Stimulated activated CD4-positive, alpha-beta T cell treated with anti-CD3 and anti-CD28 coated beads, Interleukin-1b, Interleukin-23, amount 100 ng/mL, for 24 hours (primary cell): ENCODE measurements at places on chromosomes 16 and 17.

GRCh38 chr16:67525176-67525860 is 3.3 kb upstream of the RIPOR1 start:
- no peak for DNase-seq

DNA sequence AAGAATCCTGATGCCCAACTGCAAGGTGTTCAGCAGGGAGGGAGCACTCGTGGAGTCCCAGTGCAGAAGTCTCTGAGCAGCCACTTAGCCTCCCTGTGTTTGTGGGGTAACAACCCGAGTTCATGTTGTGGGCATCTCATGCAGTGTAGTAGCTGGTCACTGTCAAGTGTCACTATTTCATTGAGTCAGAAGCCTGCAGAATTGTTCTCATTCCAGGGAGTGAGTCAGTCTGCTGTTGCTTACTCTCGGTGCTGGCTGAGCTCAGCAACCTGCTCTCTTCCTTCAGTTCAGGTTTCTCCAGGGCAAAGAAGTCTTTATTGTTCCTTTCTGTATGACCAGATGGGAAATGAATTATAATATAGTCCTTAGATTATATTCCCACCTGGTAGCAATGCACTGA is 24.1 kb downstream of the HMOX2 start:
- DNase-seq, result no peak

GRCh38 chr17:3980381-3981014 is 16.3 kb upstream of the ATP2A3 start:
- no peak for DNase-seq

DNA sequence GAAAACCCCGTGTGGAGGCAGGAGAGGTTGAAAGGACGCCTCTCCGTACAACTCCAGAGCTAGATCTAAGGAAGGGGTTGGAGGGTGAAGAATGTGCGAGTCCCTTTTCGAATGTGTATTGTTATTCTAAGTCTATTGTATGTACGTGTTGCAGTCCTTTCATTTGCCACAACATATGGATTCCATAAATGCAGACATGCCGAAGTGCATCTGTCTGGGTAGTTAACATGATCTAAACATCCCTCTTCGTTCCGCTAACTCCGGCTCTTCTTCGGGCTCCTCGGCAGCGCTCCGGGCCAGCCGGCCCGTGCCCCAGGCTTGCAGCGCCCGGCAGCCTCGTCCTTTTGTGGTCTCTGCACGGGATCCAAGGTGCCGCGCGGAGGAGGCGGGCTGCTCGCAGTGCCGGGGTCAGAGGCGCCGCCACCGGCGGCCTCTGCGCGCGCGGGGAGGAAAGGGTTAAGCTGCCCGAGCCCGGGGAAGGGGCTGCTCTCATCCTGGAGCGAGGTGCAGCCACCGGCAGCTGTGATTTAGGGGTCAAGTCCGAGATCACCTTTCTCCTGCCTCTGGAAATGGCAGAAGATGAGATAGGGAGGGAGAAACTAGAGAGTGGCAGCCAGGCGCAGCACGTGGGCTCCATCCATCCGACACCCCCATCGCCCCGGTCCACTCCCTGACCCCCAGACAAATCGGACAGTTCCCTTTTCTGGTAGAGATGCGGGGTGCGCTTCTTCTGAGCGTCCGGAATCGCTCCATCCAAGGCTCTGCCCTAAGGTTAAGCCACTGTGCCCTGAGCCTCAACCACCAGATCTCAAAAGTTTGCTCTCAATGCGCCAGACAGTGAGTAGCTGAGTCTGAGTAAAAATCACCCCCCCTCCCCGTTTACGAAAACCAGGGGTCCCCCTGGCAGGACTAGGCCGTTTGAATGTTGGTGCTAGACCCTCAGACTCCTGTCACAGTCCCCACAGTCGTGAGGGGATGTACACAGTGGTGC is 15.1 kb upstream of the ZFHX3 start:
- no peak for DNase-seq

- no peak for DNase-seq
Observed at GRCh38 chr16:8849411-8850011, 19.3 kb downstream of the CARHSP1 start.

DNA sequence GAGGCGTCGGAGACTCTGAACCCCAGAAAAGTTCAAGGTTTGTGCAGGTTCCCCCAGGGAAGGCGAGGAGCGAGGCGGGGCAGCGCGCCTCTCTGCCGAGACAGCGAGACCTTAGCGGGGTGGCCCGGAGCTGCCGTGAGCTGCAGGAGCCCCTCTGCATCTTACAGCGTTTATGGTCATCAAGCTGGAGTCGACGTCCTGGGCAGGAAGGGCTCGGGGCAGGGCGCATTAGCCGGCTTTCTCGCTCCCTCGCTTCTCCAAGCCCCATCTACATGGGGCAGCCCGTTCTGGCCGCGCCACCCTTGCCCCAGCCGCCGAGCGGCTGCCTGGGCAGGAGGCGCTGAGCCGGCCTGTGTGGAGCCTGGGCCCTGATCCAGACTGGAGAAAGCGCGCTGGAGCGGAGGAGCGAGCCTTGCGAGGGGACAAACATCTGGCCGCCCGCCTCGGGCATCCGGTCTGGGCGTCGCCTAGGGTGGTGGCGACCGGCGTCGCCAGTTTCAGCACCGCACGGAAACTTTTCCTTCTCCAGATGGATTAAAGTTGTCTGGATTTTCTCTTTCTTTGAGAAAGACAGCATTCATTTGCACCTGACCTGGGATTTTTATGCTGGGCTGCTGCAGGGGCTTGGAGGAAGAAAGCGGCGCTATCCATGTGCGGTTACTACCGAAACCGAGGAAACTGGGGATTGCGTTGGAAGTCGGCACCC is 750 bp downstream of the TMEM132E start:
- no peak for DNase-seq

- DNase-seq, result no peak
Observed at GRCh38 chr17:40090237-40091119, 9.9 kb downstream of the NR1D1 start.

- DNase-seq, result no peak
Observed at GRCh38 chr16:83954577-83955016, 1.6 kb downstream of the OSGIN1 start.

GRCh38 chr17:28343491-28343932 is 8.0 kb downstream of the TNFAIP1 start:
- DNase-seq, result no peak

GRCh38 chr16:25875956-25876598 is 184.3 kb downstream of the HS3ST4 start:
- DNase-seq, result no peak

DNA sequence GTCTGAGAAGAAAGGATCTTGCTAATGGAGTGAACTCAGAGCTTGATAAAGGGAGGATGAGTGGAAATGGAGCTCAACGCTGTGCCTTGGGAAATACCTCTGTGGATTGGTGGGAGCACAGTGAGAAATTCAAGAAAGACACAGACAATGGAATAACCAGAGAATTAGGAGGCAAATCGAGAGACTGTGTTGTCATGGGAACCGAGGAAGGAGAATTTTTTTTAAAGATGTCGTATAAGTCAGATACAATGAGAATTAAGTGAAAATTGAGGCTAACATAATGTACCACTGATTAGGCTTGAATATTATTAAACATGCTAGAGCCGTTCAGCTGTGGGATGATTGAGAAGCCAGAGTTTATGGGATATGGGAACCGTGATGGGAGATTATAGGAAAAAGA is 134.2 kb downstream of the PRKCA start:
- DNase-seq, result no peak

DNA sequence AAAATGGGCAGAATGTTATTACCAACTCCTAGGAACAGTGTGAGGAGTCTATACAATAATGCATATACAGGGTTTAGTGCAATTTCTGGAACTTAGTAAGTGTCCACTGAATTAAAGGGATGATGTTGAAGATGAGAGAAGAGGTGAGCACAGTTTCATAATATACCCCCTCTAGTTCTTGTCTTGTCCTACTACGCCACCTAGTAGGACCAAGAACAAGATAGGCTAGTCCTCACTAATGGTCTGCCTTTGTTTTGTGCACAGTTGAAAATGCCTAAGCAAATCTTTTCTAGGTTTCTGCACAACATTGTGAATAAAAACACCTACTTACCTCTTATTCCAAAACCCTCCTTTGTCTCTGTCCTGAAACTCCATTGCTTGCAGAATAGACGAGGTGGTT is 670.2 kb downstream of the CDH8 start:
- DNase-seq, result no peak

- no peak for DNase-seq
Observed at GRCh38 chr16:86375364-86375763, 135.0 kb upstream of the FOXF1 start.

GRCh38 chr16:4052801-4053293 is 63.4 kb downstream of the ADCY9 start:
- no peak for DNase-seq

- DNase-seq, result no peak
Observed at GRCh38 chr16:69563605-69564580, 1.9 kb upstream of the NFAT5 start.
